ENCODE measurements at places on chromosomes 3 and 15.

- no peak for DNase-seq
These were observed 306.4 kb upstream of the CNTN3 start for GRCh38 chr3:74920721-74921350.

DNA sequence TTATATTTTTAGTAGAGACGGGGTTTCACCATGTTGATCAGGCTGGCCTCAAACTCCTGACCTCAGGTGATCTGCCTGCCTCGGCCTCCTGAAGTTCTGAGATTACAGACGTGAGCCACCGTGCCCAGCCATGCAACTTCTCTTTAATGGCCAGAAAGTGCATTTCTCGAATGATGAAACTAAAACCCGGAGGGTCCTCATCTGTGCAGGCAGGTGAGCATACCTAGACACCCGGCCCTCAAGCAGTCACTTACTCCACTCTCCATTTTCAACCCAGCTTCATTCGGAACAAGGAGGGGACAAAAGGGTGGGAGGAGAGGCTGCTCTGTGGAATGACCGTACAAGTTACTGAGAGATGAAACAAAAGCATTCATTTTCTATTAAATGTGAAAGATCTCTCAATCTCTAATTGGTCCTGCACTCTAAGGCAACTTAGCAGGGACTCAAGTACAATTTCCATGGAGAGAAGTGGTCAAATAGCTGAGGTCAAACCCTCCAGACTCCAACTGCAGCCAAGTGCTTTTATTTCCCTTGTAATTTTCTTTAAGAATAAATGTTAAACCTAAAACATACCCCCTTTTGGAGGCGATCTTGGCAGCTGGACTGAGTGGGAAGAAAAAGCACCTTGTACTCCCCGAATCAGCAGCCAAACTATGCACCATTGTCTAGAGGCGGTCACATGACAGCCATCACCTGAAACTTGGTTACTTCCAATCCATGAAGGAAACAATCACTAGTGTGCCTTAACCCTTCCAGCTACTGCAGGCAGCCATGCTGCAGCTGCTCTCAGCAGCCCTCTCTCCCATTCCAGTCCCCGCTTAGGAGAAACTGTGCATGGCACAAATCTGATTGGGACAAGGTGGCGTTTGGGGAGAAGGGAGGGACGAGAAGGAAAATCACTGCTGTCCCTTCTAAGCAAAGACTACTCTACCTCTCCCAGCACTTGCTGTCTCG lies 62.2 kb downstream of the VGLL4 start:
- no peak for DNase-seq

- no peak for DNase-seq
These were observed 6.4 kb upstream of the FAM174B start for GRCh38 chr15:92661956-92662355.

- peak; percentile 80 for DNase-seq
These were observed 335.6 kb downstream of the NLGN1 start for GRCh38 chr3:173733029-173733652.

GRCh38 chr3:58072052-58072762 lies 64.0 kb downstream of the FLNB start:
- DNase-seq: peak; percentile 63

DNA sequence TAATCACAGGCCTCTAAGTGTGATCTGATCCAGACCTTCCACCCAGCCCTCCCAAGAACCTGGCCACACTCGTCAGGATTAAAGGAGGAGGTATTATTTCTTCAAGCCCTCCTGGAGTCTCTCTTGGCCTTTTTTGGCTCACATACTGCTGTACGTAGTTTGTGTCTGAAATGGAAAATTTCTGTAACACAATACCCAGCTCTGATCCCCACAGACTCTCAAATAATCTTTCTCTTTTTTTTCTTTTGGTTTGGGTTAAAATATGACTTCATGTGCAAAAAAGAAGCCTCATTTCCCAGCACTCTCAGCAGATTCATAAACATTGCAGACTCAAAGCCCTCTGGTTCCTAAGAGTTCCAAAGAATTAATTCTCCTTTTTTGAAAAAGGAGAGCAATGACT lies 96.5 kb upstream of the PHLDB2 start:
- DNase-seq: peak; percentile 86

DNA sequence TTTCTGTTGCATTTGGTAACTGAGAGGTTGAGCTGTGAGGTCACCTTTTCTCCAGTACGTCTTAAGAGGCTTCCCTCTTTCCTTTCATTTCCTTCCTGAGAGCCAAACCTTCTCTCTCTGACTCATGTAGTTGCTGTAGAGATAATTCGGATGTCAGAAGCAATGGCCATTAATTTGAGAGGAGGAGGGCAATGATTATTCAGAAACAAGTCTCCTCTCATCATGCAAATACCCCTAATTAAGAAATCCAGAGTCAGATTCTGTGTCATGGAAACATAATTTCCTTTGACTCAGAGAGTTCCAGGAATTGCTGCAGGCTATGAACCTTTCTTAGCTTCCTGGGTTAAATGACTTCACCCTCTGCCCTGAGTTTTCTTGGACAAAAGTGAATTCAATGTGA lies 59.0 kb upstream of the GSK3B start:
- DNase-seq: peak; percentile 77

GRCh38 chr15:96058103-96058851 lies 272.2 kb upstream of the NR2F2 start:
- DNase-seq: no peak

DNA sequence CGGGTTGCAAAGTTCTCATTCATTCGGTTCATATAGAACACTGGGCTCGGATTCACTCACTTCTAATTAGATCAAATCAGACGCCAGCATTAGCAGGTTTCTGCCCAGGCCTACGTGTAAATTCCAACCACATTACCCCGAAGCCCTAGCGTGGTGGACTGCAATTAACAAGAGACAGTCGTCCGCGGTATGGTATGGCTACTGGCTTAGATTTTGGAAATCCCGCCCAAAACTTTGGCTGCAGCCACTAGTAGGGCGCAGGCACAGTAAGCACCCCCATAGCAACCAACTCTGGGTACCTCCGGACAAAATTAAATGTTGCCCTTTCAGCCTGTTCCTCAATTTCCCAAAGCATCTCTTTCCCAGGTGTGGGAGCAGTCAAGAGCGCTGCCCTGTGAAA lies 771 bp downstream of the RARRES1 start:
- no peak for DNase-seq

- no peak for DNase-seq
These were observed 50.3 kb downstream of the LSM3 start for GRCh38 chr3:14228681-14229470.

DNA sequence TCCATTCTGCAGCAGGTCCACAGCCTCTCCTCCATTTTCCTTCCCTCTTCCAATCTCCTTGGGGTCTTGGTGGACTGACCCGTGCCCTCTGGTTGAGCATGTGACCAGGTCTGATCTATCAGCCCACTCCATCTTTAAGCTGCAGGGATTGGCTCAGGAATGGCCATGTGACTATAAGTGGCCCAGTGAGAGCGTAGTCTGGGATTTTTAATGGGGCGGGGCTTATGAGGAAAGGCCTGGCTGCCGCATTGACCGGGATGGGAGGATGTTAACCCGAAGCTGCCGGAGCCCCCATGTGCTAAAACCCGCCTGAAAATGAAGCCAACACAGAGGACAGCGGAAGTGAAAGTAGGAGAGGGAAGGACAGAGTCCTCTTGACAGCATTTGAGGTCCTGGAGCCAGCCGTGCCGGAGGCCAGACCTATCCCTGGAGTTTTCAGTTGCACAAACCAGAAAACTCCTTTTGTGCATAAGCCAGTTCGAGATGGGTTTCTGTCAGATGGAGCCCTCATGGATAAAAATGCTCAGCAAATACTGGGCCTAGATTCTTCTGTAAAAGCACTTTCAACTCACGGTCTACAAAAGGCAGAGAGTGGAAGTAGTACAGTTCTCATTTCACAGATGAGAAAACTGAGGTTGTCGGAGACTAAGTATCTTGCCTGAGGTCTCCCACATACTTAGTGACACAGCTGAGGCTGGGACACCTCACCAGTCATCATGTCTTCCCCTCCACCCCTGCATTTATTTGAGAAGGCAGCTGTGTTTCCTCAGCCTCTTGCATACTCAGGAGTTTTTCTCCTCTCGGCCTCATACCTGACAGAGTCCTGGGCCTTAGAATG lies 61.9 kb downstream of the ATP2B2 start:
- no peak for DNase-seq

DNA sequence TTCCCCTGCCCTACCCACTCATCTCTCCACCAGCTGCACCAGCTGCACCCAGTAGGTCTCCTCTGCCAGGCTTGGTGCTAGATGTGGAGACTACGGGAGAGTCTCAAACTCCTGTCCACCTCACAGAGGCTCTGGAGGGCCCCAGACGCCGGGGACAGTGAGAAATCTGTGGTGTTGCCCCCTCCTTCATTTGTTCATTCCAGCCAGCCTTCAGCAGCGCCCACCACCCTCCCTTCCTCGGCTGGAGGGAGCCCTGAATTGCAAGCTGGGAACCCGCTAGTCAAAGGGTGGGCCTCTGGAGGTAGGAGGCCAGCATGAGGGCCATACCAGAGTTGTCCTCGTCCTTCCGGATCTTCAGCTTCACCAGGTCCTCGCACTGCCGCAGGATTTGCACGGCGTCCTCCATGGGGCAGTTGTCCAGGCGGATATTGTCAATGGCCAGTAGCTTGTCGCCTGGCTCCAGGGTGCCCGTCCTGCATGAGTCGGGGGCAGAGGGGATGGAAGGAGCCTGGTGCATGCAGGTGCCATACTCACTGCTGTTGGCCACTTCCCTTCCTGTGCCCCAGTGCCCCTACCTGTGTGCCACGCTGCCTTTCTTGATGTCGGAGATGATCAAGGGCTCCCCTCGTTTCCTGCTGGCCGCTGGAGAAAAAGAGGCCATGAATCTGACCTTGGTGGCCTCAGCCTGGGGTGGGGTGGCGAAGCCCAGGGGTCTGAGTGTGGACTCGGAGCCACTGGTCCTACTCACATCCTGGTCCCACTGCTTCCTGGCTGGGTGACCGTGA lies 29.1 kb downstream of the GRIP2 start:
- DNase-seq: no peak

DNA sequence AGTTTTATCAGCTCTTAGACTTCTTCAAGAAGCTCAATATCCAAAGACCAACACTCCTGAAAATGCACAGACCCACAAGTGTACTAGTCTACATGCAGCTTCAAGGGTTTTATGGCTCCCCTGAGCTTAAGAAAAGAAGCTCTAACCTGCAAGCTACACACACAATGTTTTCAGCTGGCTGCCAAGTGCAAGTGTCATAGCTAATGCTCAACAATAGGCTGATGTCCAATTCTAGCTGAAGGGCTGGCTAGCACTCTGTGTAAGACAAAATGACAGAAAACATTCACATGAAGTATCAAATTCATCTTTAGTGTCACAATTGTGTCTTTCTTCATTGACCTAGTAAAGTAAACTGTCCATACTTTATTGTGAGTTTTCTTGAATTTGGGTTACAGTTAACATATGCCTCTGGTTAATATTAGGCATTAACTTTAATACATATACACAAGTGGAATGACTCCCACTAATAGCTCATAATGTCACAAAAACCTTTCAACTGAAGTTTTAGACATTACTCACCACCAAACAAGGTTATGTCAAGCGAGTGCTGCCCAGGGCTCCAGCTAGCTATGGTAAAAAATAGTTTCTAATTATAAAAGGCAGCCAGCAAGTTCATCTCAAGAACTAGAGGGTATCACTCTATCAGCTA lies 15.1 kb downstream of the ABI3BP start:
- no peak for DNase-seq

- DNase-seq: no peak
These were observed 18.7 kb upstream of the ITPKA start for GRCh38 chr15:41474941-41475340.

GRCh38 chr15:65926899-65927298 lies 57.6 kb downstream of the RAB11A start:
- DNase-seq: no peak

GRCh38 chr3:56557831-56558170 lies 826 bp downstream of the CCDC66 start:
- DNase-seq: no peak

DNA sequence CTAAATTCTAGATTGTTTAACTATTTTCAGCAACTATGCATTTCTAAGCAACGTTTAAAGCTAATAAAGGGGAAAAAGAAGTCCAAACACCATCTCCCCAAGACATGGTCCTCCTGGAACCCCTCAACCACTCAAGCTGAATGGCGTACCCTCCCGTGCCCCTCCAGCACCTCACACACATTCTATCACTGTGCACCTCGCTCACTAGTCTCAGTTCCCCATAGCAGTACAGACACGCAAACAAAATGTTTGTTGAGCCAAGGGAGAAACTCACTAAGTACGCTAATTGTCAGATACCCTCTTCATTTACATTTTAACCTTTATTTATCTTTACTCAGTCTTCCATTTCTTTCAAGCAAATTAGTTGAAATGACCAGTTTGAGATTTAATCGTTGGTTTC lies 48.8 kb downstream of the ACAP2 start:
- no peak for DNase-seq

DNA sequence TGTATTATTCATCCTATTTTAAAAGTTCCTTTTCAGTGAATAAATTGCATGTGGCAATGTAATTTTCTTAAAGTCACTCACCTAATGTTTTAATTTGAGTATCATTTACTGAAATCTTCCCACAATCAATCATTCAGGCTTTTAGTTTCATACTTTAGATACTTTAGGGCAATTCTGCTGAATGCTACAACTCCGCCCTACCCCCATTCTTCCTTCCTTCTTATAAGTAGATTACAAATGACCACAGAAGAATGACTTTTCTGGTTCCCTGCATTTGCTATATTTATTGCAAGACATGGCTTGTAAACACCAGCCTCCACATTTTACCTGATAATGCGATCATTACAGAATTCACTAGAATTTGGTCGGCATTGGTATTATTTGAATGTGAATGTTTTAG lies 1061.9 kb downstream of the FHIT start:
- DNase-seq: no peak

GRCh38 chr3:23076437-23076836 lies 126.7 kb upstream of the UBE2E2 start:
- peak; percentile 38 for DNase-seq

DNA sequence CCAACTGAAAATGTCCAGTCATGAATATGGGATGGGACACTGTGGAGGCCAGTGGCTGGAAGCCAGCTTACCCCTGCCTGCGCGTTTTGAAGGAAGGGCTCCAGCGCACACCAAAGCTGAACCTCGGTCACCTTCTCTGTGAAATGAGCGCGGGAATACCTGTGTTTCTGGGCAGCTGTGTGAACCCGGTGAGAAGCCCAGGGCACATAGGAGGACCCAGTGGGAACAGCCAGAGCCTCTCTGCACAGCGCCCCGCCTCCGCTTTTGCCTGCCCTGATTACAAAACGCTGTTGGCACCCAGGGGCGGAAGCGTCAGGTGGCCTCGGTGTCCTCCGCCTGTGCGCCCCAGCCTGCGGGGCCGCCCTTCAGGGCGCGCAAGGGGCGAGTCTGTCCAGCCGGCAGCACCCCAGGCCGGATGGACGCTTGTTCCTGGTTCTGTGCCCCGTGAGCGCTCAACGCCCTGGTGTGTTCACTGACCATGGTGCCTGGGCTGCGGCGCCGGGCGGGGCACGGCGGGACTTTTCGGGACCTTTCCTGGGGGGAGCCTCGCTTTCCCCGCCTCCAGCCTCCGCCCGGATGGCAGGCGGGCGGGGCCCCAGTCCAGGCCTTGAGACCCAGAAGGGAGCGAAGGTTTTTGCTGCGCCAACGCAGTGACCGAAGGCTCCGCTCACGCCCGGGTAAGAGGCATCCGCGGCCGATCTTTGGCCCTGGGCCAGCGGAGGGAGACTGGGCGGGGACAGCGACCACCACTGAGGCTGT lies at the start of gene SQOR:
TSS of gene SQOR (plus strand) at position 598 of the 759 bp plus-strand sequence. CDS start 23,895 bp downstream, outside the sequence.
- peak; percentile 80 for DNase-seq

GRCh38 chr3:8755097-8755496 lies 14.3 kb downstream of the OXTR start:
- DNase-seq: no peak

- no peak for DNase-seq
These were observed 64.9 kb downstream of the CMTM8 start for GRCh38 chr3:32303399-32303747.

All from adipocyte (in vitro differentiated cells).